Kidney glomerular epithelial cell (primary cell): ENCODE measurements at places on chromosomes 5 and 9.

- no peak for DNase-seq
Observed at GRCh38 chr5:40587376-40587775, 92.3 kb upstream of the PTGER4 start.

- no peak for DNase-seq
Observed at GRCh38 chr5:145859897-145860296, 12.9 kb downstream of the GRXCR2 start.

DNA sequence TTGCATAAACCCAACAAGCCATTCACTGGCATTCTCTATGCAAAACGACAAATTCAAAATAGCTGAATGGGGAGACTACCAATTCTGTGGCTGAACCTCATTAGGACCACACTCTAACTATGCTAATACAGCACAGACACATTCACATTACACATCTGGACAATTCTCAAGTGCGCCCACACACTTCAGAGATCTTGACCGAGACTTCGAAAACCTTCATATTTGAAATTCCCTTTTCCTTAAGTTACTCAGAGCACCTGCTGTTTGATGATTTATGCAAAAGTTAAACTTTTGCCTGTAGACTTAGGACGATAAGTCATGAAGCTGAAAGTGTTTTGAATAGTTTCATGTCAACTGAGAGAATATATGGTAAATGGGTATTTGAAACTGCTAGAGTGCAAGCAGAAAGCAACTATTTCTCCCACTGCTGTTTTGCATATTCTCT is 111.9 kb downstream of the FBN2 start:
- no peak for DNase-seq

GRCh38 chr9:35517552-35518224 is 27.8 kb downstream of the RUSC2 start:
- no peak for DNase-seq

GRCh38 chr9:105332471-105332870 is 88.0 kb downstream of the SLC44A1 start:
- no peak for DNase-seq

GRCh38 chr9:1591310-1591709 is 423.8 kb upstream of the SMARCA2 start:
- no peak for DNase-seq
